ENCODE measurements at places on chromosomes 3 and 15.
A peak's percentile ranks its signal among the peaks of the same experiment; 100 is the strongest.

GRCh38 chr3:74510261-74510818, 104.1 kb downstream of the CNTN3 start:
- DNase-seq = no peak

- DNase-seq = no peak
These were observed 51.7 kb upstream of the SLC4A7 start for GRCh38 chr3:27535809-27536392.

- no peak for DNase-seq
These were observed 45.0 kb downstream of the ZBTB20 start for GRCh38 chr3:115102046-115102445.

GRCh38 chr3:157857440-157857839, 248.8 kb downstream of the SHOX2 start:
- DNase-seq = no peak

GRCh38 chr3:148367756-148368155, 329.9 kb upstream of the AGTR1 start:
- DNase-seq = no peak

- DNase-seq = peak; percentile 47
These were observed 461.3 kb upstream of the NAALADL2 start for GRCh38 chr3:174397848-174398247.

- DNase-seq = no peak
These were observed 936 bp downstream of the KIF7 start for GRCh38 chr15:89654301-89654761.

- DNase-seq = no peak
These were observed 315.8 kb upstream of the SATB1 start for GRCh38 chr3:18740631-18741583.

DNA sequence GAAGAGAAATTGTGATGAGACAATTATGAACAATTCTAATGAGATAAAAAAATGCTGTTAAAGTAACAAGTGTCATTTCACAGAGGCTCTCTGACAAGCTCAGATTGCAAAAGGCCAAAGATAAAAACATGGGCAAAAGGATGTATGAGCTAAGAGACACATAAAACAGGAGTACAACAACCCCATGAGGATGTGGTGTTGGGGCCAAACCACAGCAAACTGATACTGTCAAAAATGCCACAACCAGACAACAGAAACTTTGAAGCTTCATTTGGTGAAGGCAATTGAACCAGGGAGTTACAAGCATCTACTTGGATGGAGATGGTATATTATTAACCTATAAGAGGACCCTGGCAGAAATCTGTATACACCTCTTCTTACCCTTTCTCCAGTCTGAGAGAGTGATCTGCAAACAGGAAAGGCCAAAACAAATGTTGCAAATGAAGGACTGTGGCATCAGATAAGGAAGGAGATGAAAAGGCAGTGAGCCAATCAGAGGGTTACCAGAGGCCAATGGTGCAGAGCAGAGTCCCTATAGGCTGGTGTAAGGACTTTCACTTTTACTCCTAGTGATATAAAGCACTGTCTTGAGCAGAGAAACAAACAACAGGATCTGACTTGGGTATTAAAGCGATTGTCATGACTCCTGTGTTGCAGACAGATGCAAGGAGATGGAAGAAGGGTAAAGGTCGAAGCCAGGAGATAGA, 659.0 kb downstream of the NTRK3 start:
- no peak for DNase-seq

- DNase-seq = peak; percentile 16
These were observed 315.7 kb upstream of the PROK2 start for GRCh38 chr3:72100601-72101187.

GRCh38 chr3:5136211-5136918, 14.3 kb downstream of the ARL8B start:
- no peak for DNase-seq

- no peak for DNase-seq
These were observed 19.5 kb upstream of the BSN start for GRCh38 chr3:49534581-49535441.

DNA sequence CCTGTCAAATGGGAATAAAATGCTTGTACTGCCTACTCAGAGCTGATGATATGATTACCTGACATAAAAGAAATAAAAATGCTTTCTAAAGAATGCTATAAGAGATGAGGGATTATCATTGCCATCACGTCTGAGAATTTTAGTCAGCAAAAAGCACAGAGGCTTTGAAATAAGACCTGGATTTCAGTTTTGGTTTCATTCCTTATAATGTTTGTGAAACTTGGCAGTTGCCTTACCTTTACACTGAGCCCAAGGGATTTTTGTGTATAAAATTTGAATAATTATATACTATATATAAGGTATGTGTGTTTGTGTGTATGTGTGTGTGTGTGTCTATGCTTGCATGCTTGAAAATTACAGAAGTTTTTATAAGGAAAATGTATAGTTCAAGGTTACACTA, 634.8 kb upstream of the BCHE start:
- DNase-seq = no peak

DNA sequence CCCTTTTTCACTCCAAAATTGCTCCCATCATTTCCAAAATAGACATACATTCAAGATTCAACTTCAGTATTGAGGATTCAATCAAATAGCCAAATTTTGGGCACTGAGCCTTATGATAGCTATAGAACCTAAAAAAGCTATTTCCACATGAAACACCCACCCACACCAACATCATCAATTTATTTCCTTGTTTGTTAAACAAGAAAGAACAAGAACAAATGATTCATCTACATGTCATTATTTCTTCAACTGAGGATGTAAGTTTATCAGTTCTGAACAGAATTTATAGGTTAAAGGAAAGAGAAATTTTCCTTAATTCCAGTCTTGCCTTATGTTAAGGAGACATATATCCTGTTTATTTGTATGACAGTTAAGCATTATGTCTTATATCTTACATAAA, 32.2 kb downstream of the DPPA2 start:
- DNase-seq = no peak

DNA sequence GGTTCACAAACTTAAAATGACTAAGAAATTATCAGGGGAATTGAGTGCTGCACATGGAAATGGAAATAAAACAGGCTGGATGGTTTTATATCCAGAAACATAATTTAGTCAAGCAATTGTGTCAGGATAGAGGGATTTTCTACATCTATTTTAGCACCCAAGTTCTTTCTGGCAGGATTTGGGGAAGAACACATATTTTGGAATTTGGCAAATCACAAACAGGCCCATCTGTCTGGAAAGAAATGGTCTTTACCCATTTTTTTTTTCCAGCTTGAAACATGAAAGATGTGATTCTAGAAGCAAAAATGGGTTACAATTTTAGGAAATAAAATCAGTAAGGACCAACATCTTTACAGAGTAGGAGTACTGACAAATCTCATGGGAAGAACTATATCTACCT, 14.4 kb upstream of the UNC13C start:
- DNase-seq = no peak

DNA sequence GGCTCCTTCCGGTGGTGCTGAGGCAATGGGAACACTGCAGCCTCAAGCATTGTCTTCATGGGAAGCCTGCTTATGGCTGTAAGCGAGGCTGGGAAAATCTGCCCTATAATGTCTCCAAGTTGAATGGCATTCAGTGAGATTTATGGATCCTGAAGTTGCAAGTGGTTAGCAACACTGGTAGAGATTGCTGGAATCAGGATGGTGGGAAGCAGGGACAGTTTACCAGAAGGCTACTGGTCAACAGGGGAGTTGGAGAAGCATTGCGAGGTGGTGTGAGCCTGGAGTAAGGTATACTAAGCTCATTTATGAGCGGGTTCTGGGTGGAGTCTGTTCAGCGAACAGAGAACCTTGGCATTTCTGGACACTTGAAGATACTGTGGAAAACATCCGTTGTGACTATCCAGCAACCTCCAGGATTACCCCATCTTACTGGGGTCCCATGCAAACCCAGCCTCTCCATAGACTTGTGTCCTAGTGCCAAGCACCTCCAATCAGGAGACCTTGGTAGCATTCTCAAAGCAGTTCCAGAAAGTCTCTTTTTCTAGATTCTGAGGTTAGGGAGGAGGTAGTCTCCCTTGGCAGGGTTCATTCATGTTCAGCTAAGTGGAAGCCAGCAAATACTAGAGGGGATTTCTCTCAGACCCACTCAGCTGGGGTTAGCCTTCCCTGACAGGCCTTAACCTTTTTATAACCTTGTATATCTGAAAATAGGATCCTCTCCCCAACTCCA, 7.3 kb downstream of the RPSA start:
- no peak for DNase-seq

- DNase-seq = peak; percentile 89
These were observed 236.7 kb downstream of the ADAMTSL3 start for GRCh38 chr15:83890587-83890986.

Measured in SK-N-MC (cell line).